ENCODE measurements at places on chromosomes 7 and 10.

DNA sequence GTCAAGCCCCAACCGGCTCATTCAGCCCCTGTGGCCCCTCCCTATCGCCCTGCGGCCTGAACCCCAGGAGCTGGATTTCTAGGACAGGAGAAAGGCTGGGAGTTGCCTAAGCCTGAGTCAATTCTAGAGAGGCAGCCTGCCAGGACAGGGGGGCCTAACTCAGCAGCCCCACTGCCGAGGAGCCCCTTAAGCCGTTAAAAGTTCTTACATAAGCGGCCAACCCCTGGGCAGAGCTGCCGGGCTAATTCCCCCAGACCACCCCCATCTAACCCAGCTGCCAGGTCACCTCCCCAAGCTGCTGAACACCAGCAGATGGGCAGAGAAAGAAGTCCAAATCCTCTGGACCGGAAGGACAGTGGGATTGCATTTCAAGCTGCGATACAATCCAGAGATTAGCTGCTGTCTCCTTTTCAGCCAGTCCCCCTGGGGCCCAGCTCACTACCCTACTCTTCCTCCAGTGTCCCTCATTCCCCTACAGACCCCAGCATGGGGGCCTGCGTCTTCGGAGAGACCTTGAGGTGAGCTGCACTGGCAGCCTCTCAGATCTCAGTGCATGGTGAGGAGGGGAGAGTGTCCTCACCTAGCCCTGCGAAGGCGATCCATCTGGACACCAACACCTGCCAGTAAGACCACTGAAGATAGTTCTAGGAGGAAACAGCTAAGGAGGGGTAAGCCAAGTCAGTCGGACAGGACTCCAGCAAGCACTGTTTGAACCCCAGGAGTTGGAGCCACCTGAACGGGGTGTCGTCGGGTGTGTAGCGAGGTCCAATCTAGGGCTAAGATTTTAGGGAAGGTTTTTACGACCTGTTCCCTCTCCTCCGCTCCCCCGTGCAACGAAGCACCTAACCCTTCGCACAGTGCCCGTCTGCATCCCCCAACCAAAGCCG lies 830 bp downstream of the IMPDH1 start:
- DNase-seq: no peak

DNA sequence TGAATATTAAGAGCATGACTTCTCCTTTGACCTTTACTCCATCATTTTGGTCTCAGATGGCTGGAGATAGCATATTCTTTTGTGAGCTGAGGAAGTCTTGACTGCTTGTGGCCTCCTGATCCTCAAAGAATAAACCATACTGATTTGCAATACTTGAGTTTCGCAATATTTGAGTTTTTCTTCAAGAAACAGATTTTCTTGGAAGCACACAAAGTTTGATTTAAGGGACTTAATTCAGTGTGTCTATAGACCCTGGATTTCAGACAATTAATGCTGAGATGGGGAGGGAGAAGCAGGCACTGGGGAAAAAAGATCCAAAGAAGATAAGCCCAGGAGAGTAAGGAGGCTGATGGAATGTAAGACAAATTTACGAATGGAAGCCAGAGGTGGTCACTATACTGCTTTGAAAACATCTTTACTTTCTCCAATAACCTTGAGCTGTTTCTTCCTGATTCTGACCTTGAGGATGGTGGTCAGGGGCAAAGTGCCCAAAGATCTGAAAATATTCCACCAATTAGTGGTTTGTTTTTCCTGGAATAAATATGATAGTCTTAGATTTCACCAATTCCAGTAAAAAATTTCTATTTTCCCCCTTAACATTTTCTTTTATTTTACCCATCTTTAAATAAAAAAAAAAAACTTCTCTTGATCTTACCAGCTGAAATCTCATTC lies 7.5 kb downstream of the EPDR1 start:
- DNase-seq: no peak

- DNase-seq: no peak
Measured at GRCh38 chr7:33351709-33352108, 222.3 kb downstream of the BBS9 start.

- no peak for DNase-seq
Measured at GRCh38 chr10:123544986-123545385, 121.2 kb upstream of the GPR26 start.

GRCh38 chr7:123122916-123123315 lies 76.9 kb downstream of the SLC13A1 start:
- no peak for DNase-seq
